ENCODE measurements at places on chromosomes 11 and 22.

DNA sequence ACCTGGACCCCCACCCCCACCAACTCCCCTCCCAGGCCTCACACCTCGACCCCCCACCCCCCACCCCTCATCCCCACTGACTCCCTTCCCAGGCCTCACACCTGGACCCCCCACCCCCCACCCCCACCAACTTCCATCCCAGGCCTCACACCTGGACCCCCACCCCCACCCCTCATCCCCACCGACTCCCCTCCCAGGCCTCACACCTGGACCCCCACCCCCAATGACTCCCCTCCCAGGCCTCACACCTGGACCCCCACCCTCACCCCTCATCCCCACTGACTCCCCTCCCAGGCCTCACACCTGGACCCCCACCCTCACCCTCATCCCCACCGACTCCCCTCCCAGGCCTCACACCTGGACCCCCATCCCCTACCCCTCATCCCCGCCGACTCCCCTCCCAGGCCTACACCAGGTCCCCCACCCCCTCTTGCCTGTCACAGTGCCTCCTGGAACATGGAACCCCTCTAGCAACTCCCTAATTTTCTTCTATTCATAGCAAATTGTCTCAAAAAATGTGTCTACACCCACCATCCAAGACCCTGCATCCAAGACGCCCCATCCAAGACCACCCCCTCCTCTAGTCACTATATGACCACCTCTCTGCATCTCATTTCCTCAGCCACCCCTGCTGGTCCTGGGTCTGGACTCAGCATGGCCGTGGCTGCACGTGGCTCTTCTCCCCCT is 36.9 kb upstream of the BRSK2 start:
- DNase-seq: no peak

- DNase-seq: no peak
These were observed 21.6 kb upstream of the CSNK1E start for GRCh38 chr22:38338772-38339379.

- DNase-seq: peak; percentile 81
These were observed 2.0 kb upstream of the LMO2 start for GRCh38 chr11:33893711-33894397.

DNA sequence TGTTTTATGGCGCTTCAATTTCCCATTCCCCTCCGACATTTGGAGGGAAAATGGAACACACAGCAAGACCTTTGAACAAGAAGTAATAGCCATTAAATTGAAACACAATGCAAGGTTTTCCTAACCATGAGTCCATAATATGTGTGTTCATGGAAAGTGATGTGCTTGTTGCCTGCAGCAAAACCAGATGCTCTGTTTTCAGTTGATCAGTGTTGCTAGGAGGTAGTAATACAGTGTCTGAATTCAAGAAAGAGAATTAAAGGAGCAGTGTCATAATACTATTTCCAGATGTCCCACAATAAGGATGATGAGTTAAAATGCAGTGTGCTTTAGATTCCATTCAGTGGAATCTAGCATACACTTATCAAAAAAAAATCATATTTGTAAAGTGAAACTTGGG is 637.4 kb upstream of the API5 start:
- no peak for DNase-seq
